Bronchial epithelial cell (primary cell): ENCODE measurements at places on chromosomes 7 and 10.

- no peak for DNase-seq
Measured at GRCh38 chr10:113875212-113875611, 20.8 kb downstream of the NHLRC2 start.

DNA sequence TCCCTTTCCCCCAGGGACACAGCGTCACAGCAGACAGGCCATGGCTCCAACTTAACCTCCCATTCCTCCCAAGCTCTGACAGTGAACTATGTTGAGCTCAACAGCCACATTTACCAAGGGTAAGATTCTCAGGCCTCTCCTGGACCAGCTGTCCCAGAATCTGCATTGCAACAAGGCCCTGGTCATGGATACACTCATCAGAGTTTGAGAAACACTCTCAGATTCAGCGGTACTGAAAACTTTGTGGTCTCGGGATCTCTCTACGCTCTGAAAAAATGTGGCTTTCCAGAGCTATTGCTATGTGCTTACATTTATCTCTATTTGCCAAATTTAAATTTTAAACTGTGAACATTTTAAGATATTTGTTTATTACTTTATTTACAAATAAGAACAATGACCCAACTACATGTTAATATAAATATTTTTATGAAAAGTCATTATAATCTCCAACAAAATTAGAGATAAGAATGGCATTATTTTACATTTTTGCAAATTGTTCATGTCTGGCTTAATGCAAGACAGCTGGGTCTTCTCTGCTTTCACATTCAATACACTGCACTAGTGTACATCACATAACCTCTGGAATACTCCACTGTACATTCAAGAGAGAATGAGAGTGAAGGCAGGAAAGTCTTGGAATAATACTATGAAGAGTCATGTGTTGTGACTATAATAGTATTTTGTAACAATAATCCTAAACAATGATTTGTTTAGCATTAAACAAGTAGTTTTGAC lies 190.9 kb upstream of the PITRM1 start:
- DNase-seq = no peak

DNA sequence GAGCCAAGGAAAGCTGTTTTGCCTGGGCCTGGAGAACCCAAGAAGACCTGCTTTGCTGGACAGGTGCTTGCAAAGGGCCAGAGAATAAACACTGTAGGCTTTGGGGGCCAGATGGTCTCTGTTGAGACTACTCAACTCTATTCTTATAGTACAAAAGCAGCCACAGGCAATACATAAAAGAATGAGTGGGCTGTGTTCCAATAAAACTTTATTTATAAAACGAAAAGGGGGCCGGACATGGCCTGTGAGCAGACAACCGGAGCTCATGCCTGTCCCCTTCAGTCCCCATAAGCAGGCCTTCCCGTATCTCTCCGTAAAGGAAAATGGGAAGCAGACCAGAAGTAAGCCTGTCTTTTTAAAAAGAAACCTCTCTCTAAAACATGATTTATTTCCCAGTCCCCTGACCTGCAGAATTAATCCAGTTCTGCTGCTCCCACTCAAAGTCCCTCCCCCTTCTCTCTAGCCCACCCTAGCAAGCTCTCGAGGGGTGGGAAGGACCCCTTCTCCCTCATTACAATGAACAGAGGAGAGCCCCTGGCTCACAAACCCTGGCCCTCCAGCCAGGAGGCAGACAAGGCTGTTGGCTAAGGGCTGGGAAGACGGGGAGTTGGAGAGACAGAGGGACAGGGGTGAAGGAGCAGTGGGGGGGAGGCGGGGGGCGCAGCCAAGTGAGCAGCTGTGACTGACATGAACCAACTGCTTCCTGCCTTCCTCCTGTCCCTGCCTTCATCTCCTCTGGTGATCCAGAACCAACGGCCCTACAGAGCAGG lies 177.8 kb downstream of the NEURL1 start:
- no peak for DNase-seq

GRCh38 chr7:52249741-52250140 lies 785.7 kb upstream of the POM121L12 start:
- no peak for DNase-seq

DNA sequence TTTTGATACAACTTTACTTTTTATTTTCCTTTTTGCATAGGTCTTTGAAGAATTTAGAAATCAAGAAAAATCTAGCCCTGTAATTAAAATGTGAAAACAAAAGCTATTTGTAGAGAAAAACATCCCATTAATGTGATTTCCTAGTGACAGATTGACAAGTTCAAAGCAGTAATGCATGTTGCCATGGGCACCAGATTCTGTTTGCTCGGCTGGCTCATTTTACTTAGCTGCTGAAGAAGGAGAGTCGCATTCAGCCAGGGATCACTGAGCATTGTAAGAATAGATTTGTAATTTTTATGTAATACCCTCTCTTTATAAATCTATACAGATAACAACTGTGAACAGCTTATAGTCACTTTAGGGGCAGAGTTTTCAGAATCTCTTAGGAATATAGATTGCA lies 28.5 kb downstream of the DNAJB9 start:
- no peak for DNase-seq

DNA sequence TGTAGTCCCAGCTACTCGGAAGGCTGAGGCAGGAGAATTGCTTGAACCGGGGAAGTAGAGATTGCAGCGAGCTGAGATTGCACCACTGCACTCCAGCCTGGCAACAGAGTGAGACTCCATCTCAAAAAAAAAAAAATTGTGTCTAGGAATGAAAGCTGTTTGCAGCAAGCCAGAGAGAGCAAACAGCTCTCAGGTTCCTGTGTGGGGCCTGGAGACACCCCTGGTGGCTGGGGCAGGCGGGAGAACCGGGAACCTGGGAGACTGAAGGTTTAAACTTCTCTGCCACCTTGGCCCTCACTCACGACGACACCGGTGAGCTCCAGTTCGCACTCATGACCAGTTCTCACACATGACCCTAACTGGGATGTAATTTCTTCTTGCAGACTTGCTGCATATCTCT lies 13.2 kb upstream of the UNCX start:
- DNase-seq = no peak

DNA sequence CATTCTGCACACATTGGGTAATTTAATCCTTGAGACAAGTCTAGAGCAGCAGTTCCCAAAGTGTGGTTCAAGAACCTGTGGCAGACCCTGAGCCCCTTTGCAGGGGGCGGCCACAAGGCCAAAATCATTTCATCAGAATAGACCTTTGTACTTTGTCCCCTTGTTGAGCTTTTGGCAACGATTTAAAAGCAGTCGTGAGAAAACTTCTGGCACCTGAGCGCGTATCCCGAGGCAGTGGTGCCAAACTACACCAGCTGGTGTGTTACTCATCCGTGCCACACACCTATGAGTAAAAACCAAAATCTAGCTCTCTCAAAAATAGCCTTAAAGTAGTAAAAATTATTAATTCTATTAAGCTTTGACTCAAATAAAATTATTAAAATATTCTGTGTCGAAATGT lies 306.8 kb downstream of the SDK1 start:
- peak; percentile 13 for DNase-seq

DNA sequence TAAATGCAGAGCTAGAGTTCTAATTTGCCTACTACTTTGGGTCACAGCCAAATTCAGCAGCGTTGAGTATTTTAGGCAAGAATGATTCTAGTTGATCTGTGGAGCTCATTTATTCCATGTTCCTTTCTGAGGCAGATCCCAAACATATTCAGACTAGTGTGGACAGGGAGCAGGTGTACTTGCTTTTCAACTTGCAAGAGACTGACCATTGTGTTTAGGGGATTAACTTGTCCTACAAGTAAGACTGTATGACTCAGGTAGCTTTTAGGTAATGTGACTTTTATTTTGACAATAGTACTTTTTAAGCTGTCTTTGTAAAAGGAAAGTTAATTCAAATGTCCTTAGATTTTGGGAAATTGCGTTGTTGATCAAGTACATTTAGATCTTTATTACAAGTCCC lies 285.5 kb downstream of the TWIST1 start:
- peak; percentile 36 for DNase-seq

DNA sequence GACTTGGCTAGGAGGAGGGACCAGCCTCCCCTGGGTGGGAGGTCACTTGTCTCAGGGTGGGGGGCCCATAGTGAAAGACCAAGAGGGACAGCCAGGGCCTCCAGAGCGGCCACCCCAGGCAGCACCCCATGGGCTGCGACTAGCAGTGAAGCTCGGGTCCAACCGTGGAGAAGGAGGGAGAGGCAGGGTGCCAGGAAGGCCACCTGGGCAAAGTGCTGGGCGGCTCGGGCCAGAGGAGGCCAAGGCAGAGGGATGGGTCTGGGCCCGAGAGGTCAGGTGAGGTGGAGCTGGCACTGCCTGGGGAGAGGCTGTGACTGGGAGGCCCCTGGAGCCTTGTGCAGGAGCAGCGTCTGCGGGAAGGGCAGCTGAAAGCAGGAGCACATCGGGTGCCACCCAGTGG lies 41.8 kb downstream of the CLRN3 start:
- DNase-seq = no peak

DNA sequence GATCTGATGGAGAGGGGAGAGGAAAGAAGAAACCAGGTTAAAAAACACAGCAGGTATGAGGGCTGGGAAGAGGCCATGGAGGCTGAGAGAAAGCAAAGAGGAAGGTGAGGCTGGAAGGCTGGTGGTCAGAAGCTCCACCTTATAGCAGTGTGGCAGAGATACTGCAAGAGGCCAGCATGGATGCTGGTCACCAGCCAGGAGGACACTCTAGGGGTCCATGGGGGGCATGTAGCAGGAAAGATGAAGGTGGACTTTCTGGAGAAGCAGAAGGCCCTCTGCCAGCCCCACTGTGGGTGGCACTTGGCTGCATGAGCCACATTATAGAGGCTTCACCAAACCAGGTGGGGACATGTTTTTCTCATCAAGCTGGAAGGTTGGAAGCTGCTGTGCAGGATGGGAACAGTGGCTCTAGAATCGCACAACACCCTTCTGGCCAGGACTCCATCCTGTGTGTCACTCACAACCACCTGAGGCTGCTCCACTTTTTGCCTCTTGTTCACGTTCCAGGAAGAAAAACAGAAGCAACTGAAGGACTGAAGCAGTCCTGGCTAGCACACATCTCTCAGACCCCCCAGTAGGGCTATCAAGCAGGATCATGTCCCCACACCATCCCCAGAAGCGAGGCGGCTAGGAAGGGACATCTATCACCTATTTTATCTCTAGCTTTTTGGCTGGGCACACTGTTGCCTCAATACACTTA lies 587.5 kb upstream of the MGMT start:
- no peak for DNase-seq

DNA sequence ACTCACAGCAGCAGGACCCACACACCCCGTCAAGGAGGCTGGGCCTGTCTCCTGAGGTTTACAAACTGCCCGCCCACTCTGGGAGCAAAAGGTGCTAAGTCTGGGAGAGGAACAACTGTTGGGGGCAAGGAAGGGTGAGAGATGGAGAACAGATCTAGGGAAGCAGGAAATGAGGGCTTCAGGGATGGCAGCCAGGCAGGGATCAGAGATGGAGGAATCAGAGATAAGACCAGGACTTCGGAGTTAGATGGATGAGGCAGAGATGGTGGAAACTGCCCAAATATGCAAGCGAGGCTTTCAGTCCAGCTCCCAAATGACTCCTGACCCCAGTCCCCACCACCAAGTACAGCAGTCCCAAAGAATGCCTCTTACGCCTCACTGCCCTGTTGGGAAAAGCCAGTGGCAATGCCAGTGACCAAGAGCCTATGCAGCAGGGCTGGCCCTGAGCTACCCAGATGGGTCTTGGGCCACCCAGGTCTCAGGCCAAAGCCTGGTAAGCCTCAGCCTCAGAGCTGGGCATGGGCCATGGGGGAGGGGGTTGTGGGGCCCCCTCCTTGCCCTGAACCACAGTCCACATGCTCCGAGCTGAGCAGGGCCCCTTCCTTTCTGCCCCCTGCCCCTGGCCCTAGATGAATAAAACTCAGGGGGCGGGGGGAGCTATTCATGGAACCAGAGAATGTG lies 39.5 kb upstream of the SLF2 start:
- no peak for DNase-seq

DNA sequence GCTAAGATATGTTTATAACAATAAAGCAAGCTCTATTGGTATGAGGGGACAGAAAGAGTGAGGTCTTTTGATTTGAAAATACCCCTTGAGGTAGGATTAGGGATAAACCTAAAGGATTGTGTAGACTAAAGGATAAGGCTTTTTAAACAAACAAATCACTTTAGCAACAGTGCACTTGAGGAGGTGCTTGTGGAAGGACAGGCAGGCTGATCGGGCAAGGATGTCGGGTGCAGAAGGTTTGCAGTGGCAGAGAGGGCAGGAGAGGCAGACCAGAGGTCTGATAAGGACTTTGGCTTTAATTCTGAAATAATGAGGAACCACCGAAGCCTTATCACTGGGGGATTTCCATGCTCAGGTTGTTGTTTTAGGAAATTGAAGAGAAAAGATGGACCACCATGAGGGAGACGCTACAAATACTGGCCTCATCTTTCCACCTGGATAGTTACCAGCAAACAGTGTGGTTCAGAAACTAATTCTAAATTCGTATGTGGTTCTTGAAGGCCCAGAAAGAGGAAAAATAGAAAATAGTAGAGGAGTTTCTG lies 119.5 kb upstream of the KLF6 start:
- no peak for DNase-seq

GRCh38 chr10:97904576-97904975 lies 54.9 kb downstream of the GOLGA7B start:
- DNase-seq = no peak

- peak; percentile 98 for DNase-seq
Measured at GRCh38 chr10:48589266-48589665, 15.6 kb downstream of the ARHGAP22 start.

- no peak for DNase-seq
Measured at GRCh38 chr7:113548137-113548536, 370.7 kb downstream of the PPP1R3A start.

DNA sequence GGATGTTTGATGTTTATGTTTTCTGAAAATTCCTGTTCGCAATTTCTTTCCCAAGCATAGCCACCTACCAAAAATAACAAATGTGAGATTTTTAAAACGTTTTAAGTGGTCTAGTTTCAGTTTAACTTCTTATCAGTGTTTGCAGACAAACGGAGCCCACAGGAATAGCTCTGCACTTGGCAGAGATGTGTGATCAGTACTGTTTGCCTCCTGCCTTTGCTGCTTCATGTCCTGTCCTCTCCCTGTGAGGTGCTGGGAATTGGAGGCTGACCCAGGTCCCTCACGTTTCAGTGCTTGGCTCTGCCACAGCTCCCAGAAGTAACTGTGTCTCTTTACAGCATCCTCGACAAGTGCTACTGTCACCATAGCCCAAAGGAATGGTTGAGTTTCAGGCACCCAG lies 1.2 kb downstream of the UCN3 start:
- DNase-seq = no peak

DNA sequence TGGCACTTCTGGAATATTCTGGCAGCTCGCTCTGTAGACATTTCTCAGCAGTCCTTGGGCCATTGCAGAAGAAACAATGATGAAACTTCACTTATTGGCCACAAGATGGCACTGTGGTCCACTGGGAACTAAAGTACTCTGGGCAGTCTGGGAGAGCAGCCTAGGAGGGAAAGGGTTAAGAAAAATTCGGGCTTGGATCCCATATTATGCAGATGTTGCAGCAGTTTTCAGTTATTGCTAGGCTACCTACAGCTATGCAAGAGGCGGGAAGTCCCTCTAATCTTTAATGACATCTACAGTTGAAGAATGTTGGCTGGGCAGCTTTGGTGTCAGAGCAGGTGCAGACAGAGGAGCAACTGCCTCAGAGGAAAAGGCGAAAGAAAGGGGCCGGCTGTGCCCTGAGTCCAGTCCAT lies 201.7 kb upstream of the PRSS58 start:
- peak; percentile 63 for DNase-seq
